GM19239 (cell line): ENCODE measurements at places on chromosomes 11 and 22.

GRCh38 chr11:66349084-66349386 is 1.6 kb upstream of the B4GAT1 start:
- DNase-seq: no peak

DNA sequence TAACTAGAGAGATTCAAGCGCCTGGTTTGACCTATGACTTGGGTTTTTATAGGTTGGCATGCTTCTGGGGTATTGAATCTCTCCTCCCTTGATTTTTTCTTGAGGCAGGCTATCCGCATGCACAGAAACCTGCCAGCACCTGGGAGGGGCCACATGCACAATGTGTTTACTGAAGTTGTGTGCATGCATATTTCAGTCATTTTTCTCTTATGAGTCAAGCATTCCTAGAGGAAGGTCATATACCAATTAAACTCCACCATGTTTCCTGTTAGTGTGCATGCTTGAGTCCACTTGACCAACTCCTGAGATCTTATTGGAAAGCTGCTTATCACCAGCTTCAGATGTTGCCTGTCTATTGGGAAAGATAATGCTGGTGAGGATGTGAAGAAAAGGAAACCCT is 1718.4 kb downstream of the LRRC4C start:
- no peak for DNase-seq

DNA sequence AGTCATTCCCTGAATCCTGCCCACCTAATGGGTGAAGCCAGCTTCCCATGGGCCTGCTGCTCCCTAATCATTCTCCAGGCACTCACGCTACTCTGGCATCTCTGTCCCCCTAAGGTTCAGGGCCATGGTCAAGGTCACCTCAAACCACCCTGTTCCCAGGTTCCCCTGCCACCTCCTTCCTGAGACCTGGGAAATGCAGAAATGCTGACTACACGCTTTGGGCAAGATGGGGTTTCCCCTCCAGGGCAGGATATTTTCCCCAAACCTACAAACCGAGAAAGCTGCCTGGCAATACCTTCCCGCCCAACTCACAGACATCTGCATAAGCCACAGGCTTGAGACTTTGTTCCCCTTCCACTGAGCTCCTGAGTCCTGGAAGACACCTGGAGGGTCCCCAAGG is 97.6 kb downstream of the FEZ1 start:
- no peak for DNase-seq

- DNase-seq: no peak
Measured at GRCh38 chr11:134652586-134653255, 240.7 kb upstream of the B3GAT1 start.

DNA sequence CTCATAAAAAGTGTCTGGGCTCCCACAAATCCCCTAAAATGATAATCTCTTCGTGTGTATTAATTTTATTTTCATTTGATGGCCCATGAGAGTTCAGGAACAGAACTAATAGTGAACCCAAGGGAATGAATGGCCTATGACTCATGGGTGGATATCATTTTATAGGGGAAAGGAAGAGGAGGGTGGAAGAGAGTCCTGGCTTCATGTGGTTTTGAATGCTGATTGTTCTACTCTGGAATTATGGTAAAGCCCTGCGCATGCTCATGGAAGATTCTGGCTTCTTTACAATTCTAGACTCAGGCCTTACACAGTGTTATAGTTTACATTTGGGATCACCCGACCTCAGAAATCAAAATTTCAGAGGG is 35.2 kb downstream of the MAML2 start:
- DNase-seq: no peak

- DNase-seq: no peak
Measured at GRCh38 chr11:110829873-110830272, 117.6 kb upstream of the ARHGAP20 start.

GRCh38 chr11:71385091-71385490 is 63.1 kb downstream of the DHCR7 start:
- no peak for DNase-seq

DNA sequence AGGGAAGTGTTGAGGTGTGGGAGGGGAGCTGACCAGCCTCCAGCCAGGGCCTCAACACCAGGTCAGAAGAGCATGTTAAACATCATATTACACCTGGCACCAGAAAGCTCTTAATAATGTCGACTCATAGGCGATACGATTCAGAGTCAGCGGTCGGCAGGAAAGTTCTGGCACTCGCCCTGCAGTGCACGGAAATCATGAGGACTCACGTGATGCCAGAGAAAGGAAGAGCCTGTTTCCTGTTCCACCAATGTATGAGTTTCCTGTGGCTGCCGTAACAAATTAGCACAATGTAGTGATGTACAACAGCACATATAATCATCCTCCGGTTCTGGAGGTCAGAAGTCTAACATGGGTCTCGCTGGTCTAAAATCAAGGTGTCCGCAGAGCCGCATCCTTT is 198.8 kb downstream of the BARX2 start:
- no peak for DNase-seq

DNA sequence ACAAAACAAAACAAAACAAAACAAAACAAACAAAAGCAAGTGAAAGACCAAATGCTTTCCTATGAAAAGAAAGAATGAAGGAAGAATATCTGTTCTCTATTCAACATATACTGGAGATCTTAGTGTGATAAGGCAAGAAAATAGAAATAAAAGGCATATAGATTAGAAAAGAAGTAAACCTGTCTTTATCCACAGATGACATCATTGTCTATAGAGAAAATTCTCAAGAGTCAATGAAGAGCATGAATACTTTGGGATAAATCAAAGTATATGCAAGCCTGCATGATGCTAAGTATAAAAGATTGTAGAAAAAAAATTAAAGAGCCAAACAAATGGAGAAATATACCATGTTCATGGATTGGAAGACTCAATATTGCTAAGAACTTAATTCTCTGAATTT is 17.6 kb downstream of the C2CD3 start:
- no peak for DNase-seq

DNA sequence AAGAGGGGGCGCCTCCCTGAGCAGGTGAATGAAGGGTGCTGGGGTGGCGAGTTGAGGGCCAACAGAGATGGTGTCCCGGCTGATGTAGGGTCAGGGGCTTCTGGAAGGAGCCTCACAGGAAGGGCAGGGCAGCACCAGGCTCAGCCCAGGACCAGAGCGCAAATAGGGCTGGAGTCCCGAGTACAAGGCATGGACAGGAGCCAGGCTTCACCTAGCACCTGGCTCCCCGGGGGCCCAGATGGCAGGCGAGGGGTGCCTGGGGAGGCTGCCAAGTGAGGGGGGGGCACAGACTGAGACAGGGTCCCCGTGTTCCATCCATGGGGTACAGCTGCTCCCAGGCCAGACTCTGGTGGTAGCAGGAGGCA is 105.8 kb downstream of the KCNQ1 start:
- no peak for DNase-seq

DNA sequence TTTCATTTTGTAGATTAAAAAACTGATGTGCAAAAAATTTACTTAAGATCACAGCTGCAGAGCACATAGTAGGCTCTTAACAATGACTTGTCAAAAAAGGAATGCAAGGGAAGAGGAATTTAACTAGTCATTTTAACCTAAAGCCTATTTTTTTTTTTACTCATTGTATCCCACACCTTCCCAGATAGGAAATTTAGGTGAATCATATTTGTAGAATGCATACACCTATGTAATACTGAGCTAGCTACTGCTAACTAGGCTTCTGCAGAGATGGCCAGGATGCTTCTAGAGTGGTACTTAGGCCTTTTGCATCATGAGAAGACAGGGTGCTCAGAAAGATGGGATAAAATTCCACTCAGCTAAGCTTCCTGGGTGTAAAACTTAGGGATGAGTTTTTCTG is 387.3 kb downstream of the AASDHPPT start:
- DNase-seq: no peak

DNA sequence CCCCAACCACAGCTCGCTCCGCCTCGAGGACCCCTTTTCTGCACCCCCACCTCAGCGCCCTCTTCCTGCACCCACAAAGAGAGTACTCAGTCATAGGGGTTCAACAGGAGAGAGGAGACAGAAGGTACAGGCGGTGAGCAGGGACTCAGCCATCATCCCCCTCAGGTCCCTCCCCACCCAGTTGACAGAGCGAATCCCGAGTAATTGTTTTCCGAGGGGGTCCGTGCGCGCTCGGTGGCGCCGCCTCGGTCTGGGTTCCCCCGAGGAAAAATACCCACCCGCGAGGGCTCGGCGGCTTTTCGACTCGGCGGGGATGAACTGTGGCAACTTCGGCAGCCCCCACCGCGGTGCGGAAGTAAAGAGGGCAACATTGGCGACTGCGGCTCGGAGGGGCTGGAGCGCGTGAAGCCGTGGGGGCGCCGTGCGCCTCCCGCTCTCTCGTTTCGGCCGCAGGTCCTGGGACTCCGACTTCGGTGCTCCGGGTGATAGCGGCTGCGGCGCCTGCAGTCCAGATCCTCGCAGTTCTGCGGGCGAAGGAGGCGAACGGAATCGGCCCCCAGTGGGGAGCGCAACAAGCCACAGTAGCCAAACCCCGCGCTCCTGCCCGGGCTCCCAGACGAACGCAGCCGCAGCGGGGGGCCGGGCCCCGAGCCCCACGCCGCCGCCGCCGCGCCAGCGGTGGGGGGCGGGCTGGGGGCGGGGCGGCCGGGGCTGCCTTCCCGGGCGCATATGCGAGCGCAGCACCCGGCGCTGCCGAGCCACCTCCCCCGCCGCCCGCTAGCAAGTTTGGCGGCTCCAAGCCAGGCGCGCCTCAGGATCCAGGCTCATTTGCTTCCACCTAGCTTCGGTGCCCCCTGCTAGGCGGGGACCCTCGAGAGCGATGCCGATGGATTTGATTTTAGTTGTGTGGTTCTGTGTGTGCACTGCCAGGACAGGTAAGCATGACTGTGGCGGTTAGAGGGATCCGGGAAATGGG is at the start of gene NELL1:
Gene NELL1, plus strand, starts transcription at position 743 of the 976 bp plus-strand sequence.
- no peak for DNase-seq

DNA sequence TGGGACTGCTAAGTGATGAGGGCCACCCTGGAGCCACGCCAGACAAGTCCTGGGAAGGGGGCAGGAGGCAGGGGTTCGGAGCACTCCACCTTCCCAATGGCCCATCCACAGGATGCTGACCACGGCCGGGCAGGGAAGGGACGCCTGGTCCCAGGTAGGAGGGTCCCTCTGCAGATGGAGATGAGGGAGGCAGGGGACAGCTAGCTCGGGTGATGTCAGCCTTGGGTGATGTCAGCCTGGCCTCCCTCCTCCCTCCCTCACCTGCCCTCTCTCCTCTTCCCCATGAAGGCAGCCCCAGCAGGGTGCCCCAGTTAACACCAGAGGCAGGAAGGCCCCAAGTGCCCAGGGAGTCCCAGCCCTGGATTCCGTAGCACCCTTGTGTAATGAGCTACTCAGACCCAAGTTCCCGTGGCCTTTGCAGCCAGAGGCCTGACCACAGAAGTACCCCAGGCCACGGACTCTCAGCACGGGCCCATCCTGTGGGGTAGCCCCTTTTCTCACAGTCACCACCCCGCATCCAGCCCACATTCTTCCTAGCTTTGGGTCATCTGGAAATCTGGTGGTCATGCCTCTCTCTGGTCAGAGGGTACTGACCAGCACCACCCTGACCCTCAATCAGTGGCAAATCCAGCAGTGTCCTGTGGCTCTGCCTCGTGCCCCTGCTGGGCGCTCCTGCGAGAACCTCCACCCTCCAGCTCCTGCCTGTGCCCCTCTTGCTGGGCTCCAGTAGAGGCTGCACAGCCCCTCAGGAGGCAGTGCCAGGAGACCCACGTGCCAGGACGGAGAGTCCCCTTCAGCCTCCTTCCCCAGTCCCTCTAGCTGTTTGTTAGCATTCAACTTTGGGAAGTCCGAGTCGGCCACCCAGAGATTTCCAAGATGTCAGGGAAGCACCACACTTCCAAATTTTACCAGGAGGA is 47.4 kb downstream of the SHANK2 start:
- no peak for DNase-seq

- no peak for DNase-seq
Measured at GRCh38 chr11:98136357-98136756, 884.4 kb upstream of the CNTN5 start.

DNA sequence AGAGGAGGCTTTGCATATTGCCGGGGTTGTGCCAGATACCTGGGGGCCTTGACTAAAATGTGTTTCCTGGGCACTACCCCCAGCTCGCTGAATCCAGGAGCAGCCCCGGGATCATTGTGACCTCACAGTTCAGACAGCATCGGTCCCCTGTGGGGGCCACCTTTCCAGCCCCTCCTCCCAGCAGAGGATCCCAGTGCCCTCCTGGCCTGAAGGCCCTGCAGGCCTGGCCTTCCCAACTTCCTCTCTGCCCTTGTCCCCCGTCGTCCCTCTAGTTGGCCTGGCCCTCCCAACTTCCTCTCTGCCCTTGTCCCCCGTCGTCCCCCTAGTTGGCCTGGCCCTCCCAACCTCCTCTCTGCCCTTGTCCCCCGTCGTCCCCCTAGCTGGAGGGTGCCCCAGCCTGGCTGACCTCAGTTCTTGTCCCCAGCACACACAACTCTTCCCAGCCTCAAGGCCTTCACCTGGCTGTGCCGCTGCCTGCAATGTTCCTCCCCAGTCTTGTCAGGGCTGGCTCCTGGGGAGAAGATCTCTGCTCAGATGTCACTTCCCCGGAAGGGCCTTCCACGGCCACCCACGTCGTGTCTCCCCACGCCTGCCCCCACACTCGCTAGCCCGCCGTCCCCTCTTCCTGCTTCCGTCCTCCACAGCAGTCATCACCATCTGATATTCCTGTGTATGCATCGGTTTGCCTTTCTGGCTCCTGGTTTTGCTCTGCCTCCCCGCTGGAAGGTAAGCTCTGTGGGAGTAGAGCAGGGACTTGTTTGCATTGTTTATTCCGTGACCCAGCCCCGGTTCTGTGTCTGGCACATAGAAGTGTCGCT is 12.6 kb upstream of the ANO1 start:
- no peak for DNase-seq

DNA sequence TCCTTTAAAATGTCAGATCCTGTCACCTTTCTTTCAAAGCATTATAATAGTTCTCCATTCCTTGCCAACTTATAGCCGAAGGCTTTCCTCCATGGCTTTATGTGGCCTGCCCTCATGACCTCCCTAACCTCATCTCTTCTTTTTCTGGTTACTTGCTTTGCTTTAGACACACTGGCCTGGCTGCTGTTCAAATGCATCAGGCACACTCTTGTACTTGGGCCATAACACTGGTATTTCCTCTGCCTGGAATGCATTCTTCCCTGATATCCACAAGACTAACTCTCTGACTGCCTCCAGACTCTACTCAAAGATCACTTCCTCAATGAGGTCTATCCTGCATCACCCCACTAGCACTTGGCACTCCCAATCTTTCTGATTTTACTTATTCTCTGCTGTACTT is 710.3 kb downstream of the KCNA4 start:
- DNase-seq: no peak

- no peak for DNase-seq
Measured at GRCh38 chr11:62706850-62707247, 375 bp downstream of the BSCL2 start.

DNA sequence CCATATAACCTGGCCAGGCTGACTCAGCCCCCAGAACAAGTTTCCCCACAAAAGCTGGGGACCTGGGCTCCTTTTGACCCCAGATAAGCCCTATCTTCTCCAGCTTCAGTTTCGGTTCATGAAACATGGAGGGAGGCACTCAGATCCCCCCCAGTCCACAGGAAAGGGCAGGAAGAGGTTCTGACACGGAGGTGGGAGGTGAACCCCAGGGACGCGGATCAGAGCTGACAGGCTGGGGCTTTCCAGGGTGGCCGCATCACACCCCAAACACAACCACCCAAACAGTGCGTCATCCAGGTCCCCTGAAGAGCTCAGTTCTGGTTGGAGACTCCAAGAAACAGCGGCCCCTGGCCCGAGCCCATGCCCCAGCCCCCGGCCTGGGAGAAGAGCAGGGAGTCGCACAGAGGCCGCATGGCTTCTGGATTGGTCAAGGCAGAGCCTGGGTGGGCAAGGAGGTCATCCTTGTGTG is 44.3 kb upstream of the A4GALT start:
- no peak for DNase-seq
